T1000 (cell line): ENCODE measurements at places on chromosomes 2 and 18.
A peak's percentile ranks its signal among the peaks of the same experiment; 100 is the strongest.

DNA sequence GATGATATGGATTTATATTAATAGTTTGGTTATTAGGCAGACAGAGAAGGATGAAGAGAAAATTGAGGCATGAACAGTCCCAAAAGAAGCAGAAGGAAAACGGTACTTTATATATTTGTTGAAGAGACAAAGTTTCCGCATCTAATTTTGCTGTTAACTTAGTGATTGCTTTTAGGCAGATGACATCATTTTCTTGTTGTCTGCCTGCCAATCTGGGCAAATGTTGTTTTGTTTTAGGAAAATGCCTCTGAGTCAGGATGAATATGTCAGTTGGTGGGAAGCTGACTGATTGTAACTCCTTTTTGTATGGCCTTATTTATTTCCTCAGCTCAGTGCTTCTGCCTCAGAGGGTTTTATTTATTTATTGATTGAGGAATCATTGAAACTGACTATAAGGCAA is 52.5 kb upstream of the CAVIN2 start:
- no peak for DNase-seq

DNA sequence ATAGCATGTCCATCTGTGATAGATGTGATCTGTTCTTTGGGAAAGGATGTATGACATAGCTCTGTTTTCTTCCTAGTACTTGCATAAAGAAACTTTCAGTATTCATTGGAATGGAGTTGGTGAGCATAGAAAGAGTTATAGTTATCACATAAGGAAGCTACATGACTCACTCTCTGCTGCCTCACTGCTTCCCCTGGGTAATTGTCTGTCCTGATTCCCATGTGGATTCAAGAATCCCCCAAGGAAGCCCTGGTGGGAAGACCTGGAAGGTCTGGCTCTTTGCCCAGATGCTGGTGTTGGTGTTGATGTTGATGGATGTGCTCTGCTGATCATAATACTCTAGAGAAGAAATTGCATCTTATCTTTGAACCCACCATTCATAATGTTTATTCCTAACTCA is 60.6 kb downstream of the PTPN4 start:
- DNase-seq = peak; percentile 64

DNA sequence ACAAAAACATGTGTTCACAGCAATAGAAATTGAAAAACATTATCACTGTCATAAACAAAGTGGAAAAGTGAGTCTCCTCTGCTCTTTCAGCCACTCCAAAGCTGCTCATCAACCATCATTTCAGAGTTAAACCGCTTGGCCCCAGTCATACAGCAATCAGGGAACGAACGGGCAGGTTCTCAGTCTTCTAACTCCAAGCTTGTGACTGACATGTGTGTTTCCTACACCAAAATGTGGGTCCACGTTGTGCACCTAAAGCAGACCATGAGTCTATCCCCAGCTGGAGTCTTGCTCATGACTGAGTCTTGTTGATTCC is 582.6 kb upstream of the ID2 start:
- no peak for DNase-seq

DNA sequence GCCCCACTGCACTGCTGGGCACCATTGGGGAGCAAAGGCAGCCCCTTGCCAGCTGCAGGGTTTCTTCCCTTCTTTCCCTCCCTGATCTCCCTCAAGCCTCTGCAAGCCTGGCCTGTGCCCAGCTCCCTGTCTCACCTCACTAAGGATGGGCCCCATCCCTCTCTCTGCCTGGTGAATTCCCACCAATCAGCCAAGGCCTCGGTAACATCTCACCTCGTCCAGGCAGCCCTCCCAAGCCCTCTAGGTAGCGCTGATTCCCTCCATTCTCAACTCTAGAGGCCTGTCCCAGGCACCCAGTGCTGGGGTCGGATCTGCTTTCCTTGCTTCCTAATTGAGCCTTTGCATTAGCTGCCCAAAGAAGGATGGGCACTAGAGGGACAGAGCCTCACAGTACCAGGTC is 63.0 kb downstream of the CELF4 start:
- no peak for DNase-seq

DNA sequence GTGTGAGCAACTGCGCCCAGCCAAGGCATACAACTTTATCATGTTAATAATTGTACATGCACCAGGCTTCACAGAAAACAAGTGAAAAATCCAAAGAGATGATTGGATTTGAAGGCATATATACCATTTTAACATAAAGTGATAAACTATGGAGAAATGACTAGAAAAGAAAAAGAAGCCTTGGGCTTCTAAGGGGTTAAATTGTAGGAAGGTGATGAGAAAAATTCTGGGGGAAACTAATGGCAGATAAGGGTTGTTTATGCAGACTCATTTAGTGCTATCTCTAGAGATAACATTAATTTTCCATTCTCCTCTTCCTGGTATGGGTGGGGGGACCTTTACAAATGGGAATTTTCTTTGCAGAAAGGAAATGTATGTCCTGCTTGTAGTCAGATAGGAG is 154.0 kb downstream of the TMEM17 start:
- DNase-seq = no peak

- peak; percentile 4 for DNase-seq
These were observed 63.3 kb downstream of the BOD1L2 start for GRCh38 chr18:57210107-57210715.

- DNase-seq = no peak
These were observed 69.6 kb upstream of the CREB1 start for GRCh38 chr2:207459990-207460757.

- no peak for DNase-seq
These were observed 23.7 kb upstream of the DNAH6 start for GRCh38 chr2:84492571-84492970.

- DNase-seq = no peak
These were observed 292.4 kb downstream of the TRIB2 start for GRCh38 chr2:13009027-13009642.

DNA sequence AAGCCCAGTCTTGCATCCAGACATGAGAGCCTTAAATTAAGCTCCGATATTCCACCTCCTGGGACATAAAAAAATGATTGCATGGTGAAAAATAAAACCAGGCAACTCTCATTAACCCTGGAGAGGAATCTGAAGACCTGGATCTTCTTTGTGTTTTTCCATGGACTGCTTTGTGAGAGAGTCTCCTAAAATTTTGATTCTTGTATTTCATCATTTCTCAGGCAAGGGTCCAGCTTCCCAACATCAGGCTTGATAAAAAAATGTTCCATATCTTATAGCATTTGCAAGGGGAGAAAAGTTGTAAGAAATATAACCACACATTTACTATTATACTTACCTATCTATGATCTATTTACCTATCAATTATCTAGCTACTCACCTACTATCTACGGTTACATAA is 327.5 kb upstream of the SPHKAP start:
- DNase-seq = no peak

- DNase-seq = no peak
These were observed 105.9 kb downstream of the AP1S3 start for GRCh38 chr2:223731503-223731902.

DNA sequence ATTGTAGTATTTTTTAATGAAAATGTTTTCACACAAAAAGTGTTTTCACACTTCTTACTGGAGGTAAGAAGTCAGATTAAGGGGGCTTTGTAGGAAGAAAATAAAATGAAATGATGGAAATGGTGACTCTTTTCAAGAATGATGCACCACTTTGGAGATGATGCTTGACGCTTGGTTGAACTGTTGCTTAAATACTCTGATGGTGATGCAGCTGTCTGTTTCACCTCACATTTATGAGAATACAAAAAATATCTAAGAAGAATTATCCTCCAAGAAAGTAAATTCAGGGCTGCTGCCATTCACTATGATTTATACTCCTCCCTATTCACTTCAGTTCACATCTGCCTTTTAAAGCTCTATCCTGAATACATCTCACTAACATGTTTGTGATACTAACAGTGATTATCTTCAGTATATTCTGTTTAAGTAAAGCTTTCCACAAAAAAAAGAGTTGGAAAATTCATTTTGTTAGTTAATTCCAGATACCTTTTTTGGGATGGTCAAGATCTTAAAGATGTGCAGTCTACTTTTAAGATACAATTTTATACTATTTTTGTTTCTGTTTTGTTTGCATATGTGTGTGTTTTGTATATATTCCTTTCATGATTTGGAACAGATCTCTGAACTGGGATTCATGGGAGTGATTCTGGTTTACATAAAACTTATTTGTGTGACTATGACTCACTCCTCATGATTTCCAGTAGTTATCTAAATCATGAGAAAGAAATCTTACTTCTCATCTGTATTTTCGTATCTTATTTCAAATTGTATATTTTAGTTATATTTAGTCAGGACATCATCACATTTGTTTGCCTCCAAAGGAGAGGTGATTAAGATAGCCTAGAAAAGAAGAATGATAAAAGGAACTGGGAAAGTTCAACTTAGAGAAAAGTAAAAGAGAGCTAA is 53.1 kb downstream of the SLC39A10 start:
- DNase-seq = no peak

- DNase-seq = no peak
These were observed 31.9 kb downstream of the NDUFA10 start for GRCh38 chr2:239993291-239993690.

DNA sequence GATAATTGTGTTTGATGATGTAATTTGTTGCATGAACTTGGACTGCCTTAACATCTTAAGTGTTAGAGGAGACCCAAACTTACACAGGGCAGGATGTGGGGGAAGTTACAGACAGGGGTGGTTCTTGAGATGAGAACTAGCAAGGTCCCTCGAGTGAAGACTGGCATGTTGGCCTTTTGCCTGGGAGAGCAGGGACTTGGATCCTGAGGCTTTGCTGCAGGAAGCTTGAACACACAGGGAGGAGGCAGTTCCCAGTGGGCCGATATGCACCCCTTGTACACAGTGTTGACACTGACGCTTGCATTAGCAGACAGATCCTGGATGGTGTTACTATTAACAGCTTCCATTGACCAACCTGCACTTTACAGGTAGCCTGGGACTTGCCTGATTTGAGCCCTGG is 47.5 kb downstream of the CHRNA1 start:
- DNase-seq = no peak

- no peak for DNase-seq
These were observed 104.7 kb downstream of the ZFP36L2 start for GRCh38 chr2:43121580-43122314.

DNA sequence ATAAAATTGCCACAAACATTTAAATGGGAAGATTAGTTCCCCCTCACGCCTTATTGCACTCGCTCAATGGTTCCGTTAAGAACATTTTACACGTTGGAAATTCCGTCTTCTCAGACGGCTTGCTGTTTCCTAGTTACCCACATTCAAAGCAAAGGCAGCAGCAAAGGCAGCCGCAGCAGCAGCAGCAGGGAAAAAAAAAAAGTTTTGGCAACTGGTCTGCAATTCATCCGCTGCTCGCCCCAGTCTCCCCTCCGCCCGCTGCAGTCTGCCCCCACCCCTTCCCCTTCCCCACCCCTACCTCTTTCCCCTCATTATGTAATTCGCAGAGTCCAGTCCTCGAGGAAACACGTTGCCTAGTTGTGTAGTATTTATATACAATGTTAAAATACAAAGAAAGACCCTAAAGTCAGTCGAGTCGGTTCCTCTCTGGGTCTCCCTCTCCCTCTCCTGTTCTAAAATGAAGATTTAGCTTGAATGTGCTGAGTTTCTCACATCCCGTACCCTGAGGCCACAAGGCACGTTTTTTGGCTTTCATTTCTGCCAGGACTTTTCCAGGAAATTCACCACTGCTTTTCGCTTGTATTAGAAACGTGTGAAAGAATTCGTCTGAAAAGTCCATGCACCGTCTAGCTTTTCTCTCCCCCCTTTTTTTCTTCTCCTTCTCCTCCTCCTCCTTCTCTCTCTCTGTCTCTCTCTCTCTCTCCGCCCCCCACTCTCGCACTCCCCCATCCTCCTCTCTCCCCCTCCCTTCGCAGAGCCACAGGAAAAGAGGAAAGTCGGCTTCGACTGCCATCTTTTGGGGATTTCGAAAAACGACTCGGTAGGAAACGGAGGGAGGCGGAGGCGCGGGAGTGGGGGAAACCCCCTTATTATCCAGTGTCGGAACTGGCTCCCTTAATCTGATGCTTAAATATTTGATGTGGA is 140.0 kb downstream of the MEIS1 start:
- peak; percentile 22 for DNase-seq

GRCh38 chr18:59646963-59647307 is 50.3 kb downstream of the CCBE1 start:
- DNase-seq = no peak

DNA sequence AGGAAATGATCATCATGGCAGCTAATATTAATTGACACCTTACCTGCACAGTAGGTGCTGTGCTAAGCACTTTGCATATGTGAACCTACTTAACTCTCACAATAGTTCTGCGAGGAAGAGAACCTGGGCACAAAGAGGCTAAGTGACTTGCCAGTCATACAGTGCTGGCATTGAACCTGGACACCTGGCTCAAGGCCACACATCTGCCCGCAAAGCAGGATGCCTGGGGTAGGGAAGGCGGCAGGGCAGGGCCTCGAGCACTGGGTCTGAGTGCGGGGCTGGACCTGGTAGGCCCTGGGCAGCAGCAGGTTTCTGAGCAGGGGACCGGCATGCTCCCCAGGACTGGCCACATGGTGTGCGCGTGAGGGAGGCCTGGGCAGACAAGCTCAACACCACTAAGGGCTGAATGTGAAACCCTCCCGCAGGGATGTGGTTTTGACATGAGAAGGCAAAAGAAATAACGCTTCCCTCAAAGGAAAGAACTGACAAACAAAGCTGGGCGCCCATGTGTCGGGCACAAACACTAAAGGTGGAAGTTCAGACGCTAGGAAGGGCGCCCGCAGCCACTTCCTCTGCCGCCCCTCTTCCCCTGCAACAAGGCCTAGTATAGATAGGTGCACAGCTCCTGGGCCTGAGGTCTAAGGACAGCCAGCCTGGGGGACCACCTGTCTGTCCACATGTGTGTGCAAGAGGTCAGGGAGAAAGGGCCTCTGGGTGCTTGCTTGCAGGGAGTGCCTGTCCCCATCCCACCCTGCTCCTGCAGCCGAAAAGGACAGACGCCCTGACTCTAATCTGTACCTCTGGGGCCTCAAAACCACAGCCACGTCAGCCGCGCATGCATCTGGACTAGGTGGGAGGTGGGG is 92.5 kb downstream of the ZFP36L2 start:
- no peak for DNase-seq

GRCh38 chr18:75132931-75133525 is 75.9 kb downstream of the PTGR3 start:
- no peak for DNase-seq

- no peak for DNase-seq
These were observed 25.4 kb downstream of the NCK2 start for GRCh38 chr2:105770149-105770548.
